ENCODE measurements at places on chromosomes 6 and 20.

GRCh38 chr6:170237999-170238740 lies 52.7 kb downstream of the DLL1 start:
- no peak for DNase-seq

GRCh38 chr6:63899550-63899949 lies 263.9 kb downstream of the PHF3 start:
- no peak for DNase-seq

- DNase-seq: no peak
These were observed 41.6 kb downstream of the ZBTB2 start for GRCh38 chr6:151349651-151350270.

DNA sequence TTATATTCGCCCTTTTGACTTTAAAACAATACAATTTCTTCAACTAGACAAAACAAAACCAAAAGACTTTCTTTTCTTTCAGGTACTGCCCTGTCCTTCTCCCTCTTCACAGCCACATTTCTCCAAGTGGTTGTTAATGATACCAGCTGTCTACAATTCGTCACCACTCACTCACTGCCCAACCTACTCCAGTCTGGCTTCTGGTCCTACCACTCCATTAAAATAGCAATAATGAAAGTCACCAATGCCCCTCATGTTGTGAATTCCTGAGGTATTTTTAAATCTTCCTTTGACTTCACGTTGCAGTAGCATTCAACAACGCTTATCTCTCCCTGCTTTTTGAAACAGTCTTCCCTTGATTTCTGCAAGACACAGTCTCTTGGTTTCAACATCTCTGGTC lies 11.6 kb upstream of the MAN1A1 start:
- no peak for DNase-seq

GRCh38 chr6:12479881-12480280 lies 189.7 kb downstream of the EDN1 start:
- no peak for DNase-seq

- DNase-seq: no peak
These were observed 64.0 kb downstream of the TCP11 start for GRCh38 chr6:35076997-35077712.

DNA sequence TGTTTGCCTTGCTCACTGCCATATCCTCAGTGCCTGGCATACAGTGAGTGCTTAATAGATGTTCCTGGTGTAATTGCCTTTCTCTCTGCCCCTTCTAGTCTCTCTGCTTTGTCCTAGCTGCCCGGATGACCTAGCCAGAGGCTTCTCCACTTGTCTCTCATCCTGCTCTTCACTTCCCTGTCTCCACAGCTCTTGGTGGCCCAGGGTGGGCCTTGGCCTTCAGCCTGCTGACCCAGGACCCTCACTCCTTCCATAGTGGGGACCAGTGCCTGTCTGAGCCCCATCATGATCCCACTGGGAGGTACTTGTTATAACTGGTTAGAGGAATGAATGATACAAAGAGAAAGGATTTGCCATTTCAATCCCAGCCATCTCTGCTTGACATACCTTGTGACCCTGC lies 49.2 kb upstream of the BLCAP start:
- DNase-seq: no peak

GRCh38 chr6:158086504-158087223 lies 81.4 kb downstream of the SERAC1 start:
- DNase-seq: no peak

DNA sequence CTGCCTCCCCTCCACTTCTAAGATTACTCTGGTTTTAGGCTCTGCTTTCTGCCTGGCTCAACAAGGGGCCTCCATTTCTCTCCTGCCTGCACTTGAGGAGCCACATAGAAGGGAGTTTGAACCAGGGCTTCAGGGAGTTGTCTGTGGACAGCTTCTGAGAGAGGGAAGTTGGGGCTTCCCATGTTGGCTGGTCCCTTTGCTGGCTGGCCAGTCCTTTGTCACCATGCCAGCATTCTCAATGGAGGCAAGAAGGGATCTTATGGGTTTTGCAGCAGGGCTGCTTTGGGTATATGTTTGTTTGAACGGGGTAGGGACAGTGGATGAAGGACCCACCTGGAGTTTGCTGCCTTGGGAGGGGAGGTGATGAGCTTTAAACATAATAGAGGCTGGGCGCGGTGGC lies 124.9 kb downstream of the CARMIL1 start:
- DNase-seq: no peak

DNA sequence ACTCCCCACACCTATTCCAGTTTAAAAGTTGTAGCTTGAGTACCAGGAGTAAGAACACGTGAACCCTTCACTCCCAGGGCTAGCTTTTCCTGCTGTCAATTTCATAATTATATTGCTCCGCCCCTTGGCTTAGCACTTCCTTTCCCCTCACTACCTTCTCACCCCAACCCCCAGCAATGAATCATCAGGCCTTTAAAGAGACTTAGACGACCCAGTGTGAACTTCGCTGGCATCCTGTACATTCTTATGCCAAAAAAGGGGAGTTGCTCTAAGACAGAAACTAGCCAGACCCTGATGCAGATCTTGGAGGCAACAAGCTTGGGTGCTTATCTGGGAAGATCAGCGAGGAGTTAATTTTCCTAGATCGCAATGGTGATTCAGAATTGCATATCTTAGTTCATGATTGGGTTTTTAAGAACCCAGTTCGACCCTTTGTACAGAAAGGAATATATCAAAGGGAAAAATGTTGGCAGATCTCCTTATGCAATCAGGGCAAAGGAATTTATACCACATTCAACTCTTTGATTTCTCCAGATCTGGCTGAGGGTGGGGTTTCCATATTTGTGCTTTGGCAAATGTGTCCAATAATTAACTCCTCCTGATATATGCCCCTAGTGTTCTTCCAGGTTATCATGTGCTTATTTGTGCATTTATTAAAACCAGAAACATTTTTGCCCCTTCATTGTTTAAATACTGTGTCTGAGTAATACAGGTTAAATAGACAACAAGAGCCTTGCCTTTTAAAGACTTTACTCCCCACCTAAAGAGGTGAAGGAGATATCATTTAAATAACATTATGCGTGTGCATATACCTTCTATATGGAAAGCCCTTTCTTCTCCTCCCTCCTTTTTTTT lies 8.1 kb upstream of the ATXN1 start:
- DNase-seq: peak; percentile 8

DNA sequence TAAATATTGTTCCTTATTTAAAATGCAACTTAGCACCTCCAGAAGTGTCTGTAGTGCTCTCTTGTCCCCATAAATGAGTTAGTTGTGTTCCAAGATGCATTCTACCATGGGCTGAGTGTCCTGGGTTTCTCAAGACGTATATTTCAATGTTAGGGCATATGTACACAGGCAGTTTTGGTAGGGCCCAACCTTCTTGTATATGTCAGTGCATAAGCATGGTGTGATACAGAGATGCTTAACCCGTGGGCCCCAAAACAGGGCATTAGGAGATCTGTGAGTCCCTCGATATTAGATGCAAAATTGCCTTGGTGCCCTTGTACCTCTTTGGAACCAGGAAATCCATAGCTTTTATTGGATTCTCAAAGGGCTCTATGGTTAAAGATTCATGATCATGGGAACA lies 91.5 kb upstream of the HIVEP1 start:
- no peak for DNase-seq

- no peak for DNase-seq
These were observed 21.0 kb upstream of the STX16 start for GRCh38 chr20:58630063-58630462.

DNA sequence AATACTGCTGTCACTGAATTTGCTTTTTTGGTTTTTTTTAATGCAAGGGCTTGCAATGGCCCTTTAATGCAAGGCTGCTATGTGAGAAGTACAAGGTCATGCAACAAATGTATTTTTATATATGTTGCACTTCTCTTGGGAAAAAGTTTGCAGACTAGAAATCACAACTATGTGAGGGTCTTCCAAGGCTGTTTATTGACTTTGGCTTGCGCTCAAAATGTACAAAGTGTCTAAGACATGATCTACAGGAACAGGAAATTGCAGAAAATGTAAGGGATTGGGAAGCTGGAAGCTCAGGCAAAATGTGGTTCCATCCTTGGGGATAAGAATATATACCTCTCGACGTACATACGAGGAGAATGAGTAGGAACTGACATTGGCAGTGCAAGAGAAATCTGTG lies 92.2 kb upstream of the F13A1 start:
- DNase-seq: no peak

GRCh38 chr20:37992802-37993409 lies 40.4 kb downstream of the TTI1 start:
- no peak for DNase-seq

GRCh38 chr20:22688485-22688884 lies 104.1 kb upstream of the FOXA2 start:
- no peak for DNase-seq

DNA sequence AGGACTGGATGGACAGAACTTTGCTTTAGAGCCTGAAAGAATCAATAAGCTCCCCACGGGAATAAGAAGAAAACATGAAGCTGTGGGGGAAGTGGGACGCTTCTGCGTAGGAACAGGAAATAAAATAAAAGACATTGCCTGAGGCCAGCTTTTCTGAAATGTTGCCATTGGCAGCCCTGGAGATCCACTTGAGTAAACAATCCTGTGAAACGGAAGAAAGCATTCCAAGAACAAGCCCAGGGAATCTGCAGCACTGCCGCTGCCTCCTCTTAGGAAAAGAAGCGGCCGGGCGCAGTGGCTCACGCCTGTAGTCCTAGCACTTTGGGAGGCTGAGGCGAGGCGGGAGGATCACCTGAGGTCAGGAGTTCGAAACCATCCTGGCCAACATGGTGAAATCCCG lies 182.3 kb upstream of the RALGAPA2 start:
- DNase-seq: no peak

DNA sequence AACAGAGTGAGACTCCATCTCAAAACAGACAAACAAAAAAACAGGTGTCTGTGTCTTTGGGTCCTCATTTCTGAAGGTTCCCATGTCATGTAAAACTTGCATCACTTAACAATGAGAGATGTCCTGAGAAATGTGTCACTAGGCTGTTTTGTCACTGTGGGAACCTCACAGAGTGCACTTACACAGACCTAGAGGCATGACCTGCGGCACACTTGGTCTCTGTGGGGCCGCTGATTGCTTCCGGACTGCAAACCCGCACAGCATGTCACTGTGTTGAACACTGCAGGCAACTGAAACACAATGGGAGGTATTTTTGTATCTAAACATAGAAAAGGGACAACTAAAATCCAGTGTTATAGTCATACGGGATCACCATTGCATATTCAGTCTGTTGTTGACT lies 42.3 kb upstream of the TMEM181 start:
- DNase-seq: no peak

DNA sequence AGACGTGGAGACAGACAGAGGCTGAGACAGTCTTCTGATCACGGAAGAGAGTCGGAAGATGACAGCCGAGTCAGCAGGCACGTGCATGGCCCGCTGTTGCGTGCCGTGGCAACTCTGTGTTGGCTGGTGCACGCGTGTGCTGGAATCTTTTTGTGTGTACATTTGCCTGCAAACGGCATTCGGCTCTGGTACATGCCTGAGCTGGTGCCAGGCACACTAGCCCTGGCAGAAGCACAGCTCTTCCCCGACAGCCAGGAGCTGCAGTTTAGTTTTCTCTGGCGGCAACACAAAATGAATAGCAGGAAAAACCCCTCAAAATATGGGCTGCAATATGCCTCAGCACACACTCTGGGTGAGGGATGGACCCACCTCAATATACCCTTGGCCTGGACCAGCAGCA lies 769 bp upstream of the PDYN start:
- no peak for DNase-seq

DNA sequence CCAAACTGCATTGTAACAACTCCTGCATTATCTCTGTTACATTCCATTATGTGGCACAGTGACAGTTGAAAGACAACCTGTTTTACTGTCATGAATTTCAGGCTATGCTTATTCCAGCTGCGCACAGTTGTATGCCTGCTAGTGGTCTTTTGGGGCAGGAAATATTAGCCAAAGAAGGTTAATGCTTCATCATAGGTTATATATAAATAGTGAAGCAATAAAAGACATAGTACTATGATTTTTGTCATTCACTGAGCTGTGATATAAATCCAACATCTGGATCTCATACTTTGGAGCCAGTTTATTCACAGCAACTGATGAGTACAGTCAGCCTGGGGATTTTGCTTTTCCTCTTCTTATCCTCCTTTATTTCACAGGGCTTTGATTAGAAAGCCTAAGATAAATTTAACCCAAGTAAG lies 55.6 kb downstream of the FILIP1 start:
- no peak for DNase-seq

GRCh38 chr6:157056275-157056674 lies 267.0 kb downstream of the TMEM242 start:
- DNase-seq: peak; percentile 47

- no peak for DNase-seq
These were observed 551.2 kb downstream of the CDH26 start for GRCh38 chr20:60509407-60509806.

GRCh38 chr6:161493576-161494118 lies 219.8 kb upstream of the AGPAT4 start:
- no peak for DNase-seq

DNA sequence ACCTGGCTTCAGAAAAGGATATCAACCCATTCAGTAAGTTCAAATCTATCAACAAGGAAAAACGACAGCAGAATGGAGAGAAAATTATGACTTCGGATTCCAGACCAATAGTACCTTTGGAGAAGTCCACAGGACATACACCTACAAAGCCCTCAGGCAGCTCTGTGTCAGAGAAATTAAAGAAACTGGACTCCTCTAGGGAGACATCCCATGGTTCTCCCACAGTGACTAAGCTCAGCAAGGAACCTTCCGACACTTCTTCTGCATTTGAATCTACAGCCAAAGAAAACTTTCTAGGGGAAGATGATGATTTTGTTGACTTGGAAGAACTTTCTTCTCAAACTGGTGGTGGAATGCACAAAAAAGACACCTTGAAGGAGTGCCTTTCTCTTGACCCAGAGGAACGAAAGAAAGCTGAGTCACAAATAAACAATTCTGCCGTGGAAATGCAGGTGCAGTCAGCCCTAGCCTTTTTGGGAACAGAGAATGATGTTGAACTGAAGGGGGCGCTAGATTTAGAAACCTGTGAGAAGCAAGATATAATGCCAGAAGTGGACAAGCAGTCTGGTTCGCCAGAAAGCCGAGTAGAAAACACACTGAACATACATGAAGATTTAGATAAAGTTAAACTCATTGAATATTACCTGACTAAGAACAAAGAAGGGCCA lies 67.4 kb upstream of the HINT3 start:
- DNase-seq: peak; percentile 24

DNA sequence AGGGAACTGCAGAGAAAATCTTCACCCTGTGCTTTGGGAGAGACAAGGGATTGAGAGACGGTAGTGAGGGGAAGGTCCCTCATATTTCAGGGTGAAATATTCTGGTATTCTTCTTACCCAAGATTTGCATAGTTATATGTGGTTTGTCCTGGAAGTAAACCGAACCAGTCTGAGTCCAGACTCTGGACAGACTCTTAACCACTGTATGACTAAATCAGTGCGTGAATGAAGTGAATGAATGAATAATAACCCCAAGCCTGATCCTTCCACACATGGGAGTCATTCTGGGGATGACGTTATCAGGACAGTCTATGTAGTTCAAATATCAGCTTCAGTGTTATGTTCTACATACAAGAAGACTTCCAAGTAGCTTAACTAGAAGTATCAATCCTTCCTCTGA lies 690.7 kb downstream of the KIF16B start:
- no peak for DNase-seq

DNA sequence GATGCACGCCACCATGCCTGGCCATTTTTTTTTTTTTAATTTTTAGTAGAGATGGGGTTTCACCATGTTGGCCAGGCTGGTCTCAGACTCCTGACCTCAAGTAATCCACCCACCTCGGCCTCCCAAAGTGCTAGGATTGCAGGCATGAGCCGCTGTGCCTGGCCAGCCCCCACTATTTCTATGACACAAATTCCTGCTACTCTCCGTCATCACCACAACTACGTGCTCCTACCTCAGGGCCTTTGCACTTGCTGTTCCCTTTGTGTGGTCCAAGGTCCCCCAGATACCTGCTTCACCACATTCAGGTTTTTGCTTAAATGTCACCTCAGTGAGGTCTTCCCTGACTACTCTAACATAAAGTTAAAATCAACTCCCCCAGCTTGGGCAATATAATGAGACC lies 5.2 kb upstream of the CEBPB start:
- no peak for DNase-seq

Data from stimulated activated CD4-positive, alpha-beta T cell treated with anti-CD3 and anti-CD28 coated beads, Interleukin-12 subunit alpha, Interleukin-12 subunit beta, amount 100 ng/mL, for 48 hours (primary cell).